AG20443 (cell line): ENCODE measurements at places on chromosomes 1 and 21.
A peak's percentile ranks its signal among the peaks of the same experiment; 100 is the strongest.

- DNase-seq: peak; percentile 87
Observed at GRCh38 chr1:43558346-43558841, 27.7 kb downstream of the PTPRF start.

GRCh38 chr1:111201275-111202090 is 1.0 kb upstream of the DENND2D start:
- DNase-seq: no peak

DNA sequence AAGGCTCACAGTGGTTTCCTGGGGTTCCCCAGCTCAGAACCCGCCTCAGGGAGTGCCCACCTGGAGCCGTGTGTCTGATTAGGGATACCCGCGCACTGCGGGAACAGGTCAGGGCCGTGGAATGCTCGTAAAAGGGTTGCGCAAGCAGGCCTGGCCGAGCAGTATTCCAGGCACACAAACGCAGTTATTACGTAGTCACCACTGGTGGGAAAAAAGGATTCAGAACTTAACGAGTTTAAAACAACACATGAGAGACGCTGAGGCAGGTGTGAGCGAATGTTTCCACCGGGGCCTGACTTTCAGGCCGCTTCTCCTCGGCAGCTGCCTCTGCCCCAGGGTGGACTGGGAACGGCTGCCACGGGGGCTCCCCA is 18.2 kb downstream of the PLCH2 start:
- DNase-seq: peak; percentile 84

DNA sequence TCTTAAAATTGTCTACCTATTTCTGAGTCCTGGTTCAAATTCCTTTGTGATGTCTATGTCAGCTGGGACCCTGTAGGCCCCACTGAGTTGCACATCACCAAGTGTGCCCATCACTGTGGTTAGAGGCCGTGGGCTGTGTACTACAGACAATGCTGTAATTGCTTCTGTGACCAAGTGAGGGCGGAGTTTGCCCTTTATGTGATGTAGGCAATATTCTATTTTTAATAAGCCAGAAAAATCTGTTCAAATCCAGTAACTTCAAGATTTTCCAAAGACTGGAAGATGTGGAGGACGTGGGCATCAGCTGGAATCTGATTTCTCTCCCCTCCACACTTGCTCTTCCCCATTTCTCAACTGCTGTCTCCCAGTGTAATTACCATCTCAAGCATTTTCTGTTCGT is 215.4 kb downstream of the PBX1 start:
- DNase-seq: no peak

- DNase-seq: no peak
Observed at GRCh38 chr1:227731696-227732585, 3.2 kb downstream of the JMJD4 start.

DNA sequence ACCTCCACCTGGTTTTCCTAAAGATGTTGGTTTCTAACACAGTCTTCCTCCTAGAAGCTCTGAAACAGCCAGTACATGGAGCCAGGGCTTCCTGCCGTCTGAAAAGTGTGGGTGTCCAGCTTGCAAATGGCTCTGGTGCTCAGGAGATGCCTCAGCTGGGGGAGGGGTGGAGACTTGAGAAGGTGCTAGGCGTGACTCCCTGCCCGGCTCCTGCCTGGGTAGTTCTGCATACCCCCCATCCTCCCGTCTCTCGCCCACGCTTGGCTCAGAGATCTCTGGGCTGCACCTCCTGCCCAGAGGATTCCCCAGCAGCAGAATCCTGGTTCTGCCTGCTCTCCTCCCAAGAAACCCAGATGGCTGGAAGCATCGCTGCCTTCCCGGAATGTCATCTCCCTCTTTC is 16.9 kb downstream of the STUM start:
- no peak for DNase-seq

DNA sequence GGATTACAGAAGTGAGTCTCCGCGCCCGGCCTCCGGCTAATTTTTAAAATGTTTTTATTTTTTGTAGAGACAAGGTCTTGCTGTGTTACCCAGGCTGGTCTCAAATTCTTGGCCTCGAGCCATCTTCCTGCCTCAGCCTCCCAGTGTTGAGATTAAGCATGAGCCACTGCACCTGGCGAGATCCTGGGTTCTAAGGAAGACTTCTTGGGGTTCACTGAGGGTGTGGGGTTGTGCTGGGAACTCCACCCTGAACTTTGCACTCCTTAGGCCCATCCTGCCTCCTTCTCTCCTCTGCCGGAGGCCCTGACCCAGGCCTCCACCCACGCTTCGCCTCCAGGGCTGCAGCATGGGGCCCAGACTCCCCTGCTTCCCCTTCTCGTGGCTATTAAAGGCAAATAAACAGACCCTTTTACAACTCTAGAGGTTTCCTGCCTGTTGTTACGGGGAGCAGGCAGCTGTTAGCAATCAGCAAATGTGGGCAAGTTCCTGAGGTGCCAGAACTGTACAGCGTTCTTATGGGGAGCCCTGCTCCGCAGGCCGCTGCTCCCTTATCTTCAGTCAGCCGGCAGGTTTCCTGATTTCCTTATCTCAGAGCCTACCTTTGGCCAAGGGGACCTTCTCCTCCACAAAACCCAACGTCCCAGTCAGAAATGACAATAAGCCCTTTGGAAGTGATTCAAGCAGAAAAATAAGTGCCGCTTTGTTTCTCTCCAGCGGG is 41.0 kb upstream of the LIN9 start:
- DNase-seq: no peak

GRCh38 chr1:184822267-184822666 is 67.6 kb upstream of the EDEM3 start:
- no peak for DNase-seq

DNA sequence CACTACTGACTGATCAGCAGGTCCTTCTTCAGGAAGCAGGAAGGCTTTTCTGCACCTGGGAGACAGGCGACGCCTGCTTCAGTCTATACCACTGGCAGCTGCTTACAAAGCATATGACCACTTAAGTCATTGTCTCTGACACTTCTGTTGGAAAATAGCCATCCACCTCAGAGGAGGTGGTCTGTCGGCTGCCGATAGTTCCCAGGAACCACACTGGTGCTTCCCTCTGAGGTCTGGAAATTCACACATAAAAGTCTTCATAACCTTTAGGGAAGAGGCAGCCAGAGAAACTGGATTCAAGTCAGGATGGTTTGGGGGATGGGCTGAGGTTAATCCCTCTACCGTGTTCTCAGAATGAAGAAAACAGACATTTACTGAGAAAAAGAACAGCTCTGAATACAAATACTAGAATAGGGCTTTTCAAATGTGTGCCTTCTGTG is 15.6 kb upstream of the SRP9 start:
- no peak for DNase-seq

- DNase-seq: peak; percentile 29
Observed at GRCh38 chr1:41689558-41689981, 205.1 kb upstream of the EDN2 start.

- no peak for DNase-seq
Observed at GRCh38 chr1:74357756-74358155, 122.6 kb downstream of the TNNI3K start.

- DNase-seq: no peak
Observed at GRCh38 chr1:214514032-214514818, 37.2 kb downstream of the PTPN14 start.

DNA sequence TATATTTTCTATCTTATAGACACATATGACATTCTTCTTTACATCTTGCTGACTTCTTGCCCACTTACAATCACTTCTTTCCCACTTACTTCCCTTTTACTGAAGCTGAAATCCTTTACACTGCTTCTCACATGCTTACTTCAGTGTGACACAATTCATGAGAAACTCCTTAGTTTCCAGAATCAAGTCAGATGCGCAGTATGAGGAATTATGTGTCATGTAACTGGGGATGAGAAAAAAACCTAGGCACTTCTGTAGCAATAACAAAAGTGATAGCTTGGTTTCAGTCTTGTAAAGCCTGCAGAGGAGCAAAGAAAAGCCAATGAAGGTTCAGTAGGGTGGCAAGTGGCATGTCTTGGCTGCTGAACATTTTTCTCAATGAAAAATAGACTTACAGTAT is 566.2 kb upstream of the RGS18 start:
- DNase-seq: no peak

- DNase-seq: peak; percentile 34
Observed at GRCh38 chr1:200245473-200245872, 164.4 kb downstream of the ZNF281 start.

DNA sequence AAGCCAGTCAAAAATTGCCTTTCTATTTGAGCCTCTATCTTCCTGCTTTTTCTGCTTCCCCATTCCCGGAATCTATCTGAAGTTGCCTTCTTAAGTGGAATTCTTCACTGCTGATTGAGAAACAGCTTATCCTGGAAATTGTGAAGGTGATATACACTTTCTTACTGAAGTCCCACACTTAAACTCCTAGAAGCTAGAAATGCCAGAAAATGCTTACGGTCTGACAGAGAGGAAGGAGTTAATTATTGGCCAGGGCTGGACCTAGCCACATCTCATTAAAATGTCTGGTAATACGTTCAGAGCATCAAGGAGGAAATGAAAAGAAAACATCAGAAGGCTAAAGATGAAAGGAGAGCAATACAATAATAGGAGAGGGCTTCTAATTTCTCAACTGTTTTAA is 292.5 kb upstream of the SNX7 start:
- DNase-seq: no peak
